ENCODE measurements at places on chromosomes 12 and 14.

DNA sequence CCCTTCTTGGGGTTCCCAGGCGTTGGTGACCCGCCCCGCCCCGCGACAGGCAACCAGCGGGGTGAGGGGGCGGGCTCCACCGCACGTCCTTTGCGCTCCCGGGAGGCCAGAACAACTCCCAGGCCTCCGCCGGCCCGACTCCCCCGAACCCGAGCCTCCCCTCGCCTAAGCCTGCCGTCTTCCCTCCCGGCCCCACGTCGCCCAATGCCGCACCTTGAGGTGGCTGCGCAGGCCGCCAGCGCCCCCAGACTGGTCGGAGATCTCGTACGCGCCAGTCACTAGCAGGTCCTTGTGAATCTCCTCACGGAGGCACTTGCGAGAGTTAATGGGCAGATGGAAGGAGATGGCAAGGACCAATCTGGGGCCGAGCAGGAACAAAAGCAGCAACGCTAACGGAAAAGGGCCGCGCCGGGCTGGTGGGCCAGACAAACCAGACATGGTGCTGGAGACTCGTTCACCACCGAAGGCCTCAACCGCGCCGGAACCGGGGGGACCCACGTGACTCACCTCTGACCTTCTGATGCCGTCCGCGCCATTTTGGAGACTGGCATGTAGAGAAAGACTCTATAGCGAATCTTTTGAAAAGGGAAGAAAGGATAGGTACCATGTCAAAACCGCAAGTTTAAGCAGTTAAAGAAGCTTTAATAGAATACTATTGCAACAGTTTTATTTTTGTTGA is at the start of gene TMED10:
TSS of gene TMED10 (minus strand) at position 471 of the 679 bp plus-strand sequence. CDS start at position 438, 33 bp downstream.
- DNase-seq, result peak; percentile 96

DNA sequence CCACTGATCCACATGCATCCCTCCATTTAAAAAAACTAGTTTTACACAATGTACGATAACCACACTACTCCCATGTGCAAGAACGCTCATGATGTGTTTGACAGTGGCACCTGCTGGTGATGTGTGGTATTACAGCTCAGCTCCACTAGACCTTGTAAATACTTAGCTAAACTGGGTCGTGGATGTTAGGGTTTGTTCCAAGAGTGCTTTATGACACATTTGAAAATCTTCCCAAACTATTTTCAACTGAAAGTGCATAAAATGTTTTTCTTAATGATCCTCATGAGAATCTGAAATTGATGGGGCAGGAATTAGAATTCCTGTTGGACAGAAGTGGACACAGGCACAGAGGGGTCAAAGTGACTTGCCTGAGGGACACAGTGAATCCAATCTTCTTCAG is 99.2 kb downstream of the SCARB1 start:
- no peak for DNase-seq

GRCh38 chr12:56103066-56103711 is 1.2 kb upstream of the PA2G4 start:
- no peak for DNase-seq

GRCh38 chr14:50778721-50779483 is 52.1 kb downstream of the NIN start:
- peak; percentile 63 for DNase-seq

GRCh38 chr12:52442600-52443061 is 8.5 kb upstream of the KRT75 start:
- peak; percentile 55 for DNase-seq

- peak; percentile 58 for DNase-seq
Observed at GRCh38 chr14:41668356-41668755, 61.7 kb downstream of the LRFN5 start.

Data from umbilical cord (tissue), 2 donors.